Erythroblast (primary cell): ENCODE measurements at places on chromosomes 3 and 15.

DNA sequence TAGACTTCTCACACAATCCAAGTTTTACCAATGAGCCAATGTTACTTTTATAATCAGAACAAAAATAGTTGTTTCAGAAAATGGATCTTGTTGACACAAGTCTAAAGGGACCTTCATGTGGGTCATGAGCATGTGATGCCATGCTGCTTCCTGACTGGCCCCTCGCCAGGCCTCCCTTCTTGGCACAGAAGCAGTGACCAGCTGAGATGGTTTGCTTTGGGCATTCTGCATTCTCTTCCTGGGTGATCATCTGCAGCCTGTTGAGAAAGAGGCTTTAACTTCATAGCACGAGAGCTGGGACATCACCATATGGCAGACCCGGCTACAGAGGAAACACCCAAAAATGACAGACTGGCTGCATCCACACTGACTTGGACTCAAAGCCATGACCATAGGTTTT, 45.7 kb downstream of the TGM4 start:
- DNase-seq, result no peak

- DNase-seq, result peak; percentile 70
Measured at GRCh38 chr3:149120051-149120972, 9.1 kb upstream of the HPS3 start.

- DNase-seq, result no peak
Measured at GRCh38 chr3:138985932-138986331, 20.1 kb downstream of the PRR23A start.

DNA sequence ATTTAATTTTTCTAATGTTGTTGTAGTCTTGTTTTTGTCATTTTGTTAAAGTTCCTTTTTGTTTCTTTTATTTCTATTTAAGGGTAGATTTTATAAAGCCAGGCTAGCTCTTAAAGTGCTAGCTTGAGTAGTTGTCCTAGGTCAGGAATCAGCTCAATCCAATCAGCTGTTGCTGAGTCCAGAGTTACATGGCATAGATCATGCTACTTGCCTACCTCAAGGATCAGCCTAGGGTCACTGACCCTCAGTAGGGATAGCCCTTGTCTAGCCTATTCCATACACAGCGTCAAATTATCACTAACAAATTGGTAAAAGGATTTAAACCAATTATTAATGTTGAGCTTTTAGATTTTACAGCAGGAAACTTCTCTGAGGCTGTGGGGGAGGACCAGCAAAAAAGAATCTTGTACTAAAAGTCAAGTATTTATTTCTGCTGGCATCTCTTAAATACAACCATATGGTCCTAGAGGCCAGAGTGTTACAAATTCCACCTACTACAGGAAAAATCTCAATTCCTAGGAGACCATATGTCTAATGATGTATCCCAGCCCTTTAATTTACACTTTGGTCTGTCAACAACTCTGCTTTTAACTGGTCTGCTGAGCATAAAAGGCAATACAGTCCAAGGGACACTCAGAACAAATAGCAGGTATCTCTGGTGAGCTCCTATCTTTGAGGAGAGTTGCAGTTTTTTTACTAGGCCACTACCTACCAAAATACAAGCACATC, 138.3 kb upstream of the PTPRG start:
- no peak for DNase-seq

DNA sequence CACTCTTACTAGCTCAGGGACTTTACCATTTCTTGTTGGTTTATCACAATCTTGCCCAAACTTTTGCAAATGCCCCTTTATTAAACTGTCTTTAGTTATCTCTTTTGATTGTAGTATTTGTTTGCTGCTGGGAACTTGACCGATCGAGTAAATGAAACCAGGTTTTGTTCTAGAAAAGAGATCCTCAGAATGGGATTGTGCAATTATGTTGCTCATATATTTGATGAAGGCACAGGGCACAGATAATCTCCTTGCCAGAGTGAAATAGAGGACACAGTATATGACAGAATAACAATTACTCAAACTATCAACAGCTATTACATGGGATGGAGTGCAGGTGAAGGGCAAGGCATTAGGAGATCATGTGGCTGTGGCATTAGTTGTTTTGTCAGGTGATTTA, 216.6 kb upstream of the RASGRP1 start:
- DNase-seq, result no peak

DNA sequence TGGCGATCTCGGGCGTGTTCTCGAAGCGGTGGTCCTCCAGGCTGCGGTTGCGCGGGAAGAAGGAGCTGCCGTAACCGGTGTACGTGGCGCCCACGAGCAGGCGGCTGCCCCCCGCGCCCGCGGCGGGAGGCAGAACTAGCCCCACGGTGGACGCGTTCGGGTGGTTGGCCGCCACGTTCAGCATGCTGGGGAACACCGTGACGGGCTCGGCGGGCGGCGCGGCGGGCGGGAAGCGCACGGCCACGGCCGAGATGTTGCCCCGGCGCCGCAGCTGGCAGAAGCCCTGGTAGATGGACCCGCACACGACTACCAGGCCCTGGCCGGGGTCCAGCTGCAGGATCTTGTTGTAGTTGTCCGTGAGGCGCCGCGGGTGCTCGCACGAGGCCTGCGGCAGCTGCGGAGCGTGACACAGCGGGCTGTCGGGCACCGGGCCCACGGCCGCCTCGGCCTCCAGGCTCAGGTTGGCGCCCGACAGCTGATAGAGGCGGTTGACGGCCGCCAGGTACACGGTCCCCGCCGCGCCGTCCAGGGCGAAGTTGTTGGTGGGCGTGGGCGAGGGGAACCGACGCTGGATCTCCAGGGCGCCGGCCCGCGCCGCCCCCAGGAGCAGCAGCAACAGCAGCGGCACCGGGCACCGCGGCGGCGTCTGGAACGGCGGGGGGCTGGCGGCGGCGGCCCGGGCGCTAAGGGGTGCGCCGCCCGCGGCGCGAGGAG, 397 bp downstream of the PLXND1 start:
- DNase-seq, result peak; percentile 56

DNA sequence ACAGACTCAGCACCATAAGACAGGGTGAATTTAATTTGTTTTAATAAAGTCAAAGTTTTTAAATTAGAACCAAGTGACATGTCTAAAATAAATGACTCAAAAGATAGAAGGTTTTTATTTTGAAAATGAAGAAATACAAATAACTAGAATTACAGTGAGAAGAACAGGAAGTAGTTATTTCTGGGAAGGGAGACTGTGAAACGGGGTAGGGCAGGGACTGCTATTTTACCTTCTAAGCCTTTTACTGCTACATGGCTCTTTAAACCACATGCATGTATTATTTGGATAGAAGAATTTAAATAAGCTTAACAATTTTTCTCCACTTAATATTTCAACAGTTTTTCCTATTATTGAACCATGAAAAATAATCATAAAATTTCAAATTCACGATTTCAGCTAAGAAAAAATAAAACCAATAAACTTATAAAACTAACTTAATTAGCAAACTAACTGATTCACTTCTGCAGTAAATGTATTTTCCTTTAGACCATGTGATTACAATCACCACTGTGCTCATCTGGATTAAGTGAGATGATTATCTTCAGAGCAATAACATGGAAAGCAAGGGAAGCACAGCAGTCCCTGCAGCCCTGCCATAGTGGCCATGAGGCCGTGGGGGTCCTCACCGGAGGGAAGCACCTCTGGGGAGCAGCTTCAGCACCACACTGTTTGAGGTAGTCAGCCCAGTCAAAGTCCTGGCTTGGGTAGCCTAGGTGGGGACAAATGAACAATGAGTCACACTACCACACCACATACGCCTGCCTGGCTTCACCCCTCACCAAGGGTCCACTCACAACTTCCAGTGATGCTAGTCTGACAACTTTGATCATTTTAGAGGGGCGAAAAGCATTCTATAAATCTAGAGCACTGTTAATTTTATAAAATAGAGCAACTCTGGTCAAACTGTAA, 28.3 kb upstream of the STIMATE start:
- DNase-seq, result no peak

DNA sequence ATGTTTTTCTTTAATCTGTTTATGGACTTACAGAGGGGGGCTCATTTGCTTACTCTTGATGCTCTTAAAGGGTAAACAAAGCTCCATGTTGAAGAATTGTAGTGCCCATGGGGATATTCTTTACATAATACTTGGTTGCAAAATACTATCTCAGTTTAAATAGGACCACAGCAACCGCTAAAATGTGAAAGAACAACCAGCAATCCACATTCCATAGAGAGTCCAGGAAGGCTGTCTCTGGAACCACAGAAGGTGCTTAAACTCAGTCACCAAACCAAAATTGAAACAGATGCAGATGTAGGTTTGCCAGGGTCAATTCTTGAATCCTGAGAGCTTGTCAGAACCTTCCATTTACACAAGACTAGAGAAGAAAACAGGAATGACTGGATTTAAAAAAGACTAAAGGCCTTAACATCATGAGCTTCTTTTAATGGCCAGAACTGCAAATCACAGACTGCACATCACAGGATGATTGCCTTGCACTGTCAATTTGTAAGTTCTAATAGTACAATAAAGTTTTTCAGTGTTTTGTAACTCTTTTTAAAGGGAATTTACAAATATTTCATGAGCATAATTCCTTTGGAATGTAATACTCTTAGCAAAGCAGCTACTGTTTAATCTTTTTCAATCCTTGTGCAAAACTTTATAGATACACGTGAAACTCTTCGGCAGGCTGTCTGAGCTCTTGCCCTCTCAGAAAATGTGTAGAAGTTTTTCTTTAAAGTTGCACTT, 661.6 kb downstream of the SI start:
- no peak for DNase-seq

DNA sequence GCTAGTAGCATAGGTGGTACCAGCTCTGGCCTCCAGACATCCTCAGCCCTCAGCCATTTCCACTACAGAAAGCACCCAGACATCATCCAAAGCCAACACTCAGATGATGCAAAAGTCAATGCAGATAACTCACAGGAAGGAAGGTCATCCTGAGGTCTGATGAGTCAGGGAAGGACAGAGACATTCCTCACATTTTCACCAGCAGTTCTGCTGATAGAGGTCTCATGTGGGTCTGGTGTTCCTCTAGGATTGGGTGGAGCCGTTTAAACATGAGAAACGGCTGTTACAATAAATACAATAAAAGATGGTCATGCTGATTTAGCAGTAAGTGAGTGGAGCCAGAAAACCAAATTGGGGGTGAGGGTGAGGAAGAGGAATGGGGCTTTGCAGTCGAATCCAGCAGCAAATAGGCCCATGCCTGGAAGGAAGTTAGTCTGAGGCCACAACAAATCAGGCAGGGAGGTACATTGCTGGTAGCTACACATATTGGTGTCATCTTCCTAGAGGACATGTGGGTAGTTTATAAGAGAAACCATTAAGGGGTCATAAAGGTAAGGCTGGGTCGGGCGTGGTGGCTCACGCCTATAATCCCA, 33.3 kb upstream of the FLNB start:
- no peak for DNase-seq
